ENCODE measurements at places on chromosomes 3 and 15.
A peak's percentile ranks its signal among the peaks of the same experiment; 100 is the strongest.

DNA sequence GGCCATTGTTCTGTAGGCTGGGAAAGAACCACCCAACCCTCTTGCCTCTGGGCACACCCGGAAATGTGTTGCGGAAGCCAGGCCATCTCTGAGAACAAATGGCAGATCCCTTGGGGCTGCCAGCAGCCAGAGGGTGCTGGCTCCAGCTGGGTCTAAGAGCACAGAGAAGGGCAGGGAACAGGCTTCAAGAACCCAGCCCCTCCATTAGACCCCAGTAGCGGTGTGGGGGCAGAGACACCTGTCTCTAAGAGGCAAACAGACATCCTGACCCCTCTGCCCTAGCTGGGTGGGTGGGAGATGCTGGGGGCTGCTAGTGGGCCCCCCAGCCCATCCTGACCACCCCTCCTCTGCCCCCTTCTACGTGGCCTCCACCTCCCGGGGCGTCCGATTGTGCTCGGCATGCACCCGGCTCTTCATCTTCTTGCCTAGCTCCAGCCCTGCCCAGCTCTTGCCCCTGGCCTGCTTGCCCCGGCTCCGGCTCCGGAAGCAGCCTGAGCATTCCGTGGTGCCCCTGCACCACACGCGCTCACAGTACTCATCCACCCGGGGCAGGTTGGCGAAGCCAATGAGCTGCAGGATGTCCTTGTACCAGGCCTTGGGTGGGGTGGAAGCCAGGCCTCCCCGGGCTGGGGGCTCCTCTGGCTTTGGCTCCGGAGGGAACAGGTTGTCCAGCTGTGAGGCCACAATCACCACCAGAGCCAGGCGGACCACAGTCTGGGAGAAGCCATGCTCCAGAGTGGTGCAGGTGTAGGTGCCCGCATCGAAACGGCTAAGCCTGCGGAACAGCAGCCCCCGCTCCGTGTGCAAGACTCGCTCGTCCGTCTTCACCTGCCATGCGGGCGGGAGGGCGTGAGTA lies 9.4 kb downstream of the SEMA3G start:
- DNase-seq, result no peak
- H3K36me3 ChIP-seq, result no peaks in the 10 kb centered on the region
- H3K4me3 ChIP-seq, result no peak overlapping the region
- peaks cover 71% of the 10 kb centered on the region for H3K4me1 ChIP-seq
- no peaks in the 10 kb centered on the region for H3K27me3 ChIP-seq

GRCh38 chr3:146148468-146148931 lies 12.5 kb downstream of the PLOD2 start:
- H3K4me1 ChIP-seq, result peaks cover 24% of the 10 kb centered on the region
- no peak for DNase-seq
- H3K4me3 ChIP-seq, result no peak overlapping the region
- no peak overlapping the region for H3K27ac ChIP-seq
- no peaks in the 10 kb centered on the region for H3K36me3 ChIP-seq

GRCh38 chr3:42914771-42915515 lies 9.0 kb downstream of the ZNF662 start:
- no peak overlapping the region for H3K4me3 ChIP-seq
- H3K27me3 ChIP-seq, result no peaks in the 10 kb centered on the region
- H3K4me1 ChIP-seq, result no peaks in the 10 kb centered on the region
- no peak overlapping the region for H3K27ac ChIP-seq

DNA sequence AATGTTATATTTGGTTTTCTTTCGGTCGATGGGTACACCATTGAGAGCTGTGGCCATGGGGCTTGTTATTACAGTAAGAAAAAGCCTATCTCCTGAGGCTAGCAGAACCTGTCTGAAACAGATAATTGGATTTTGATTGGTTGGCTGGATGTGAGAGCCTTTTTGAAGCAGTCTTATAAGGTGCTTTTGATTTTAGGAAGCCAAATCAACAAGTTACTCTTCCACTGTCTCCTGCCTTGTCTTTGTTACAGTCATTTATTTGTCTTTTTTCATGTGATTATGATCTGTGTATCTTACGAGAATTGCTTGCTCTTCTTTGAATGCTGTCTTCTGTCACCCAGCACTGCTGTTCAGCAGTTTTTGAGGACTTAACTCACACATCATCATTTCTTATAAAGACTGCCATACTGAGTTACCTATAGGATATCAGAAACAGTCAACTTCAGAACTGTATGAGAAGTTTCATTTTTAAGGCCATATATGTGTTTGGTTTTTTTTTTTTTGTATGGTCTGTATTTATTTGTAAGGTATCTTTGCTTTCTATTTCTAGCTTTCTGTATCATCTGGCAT lies 51.1 kb downstream of the MEF2A start:
- H3K27ac ChIP-seq, result no peak overlapping the region
- no peaks in the 10 kb centered on the region for H3K36me3 ChIP-seq
- no peak for DNase-seq
- no peaks in the 10 kb centered on the region for H3K27me3 ChIP-seq

DNA sequence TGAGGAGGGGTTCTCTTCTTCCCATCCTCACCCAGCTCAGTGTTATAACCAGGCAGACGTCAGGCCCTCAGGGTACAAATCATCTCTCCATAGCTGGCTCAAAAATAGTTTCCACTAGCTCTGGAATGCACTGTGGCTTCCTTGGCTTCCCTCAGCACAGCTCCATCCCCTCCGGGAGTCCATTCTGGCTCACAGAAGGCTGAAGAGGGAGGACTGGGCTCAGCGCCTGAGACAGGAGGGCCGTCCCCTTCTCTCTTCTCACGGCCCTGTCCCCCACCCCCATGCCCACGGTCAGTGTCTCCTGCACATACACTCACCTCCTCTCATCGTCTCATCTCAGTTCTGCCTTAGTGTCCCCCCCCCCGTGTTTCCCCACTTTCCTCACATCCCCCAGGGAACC lies 50.1 kb downstream of the UMPS start:
- peak; percentile 87 for DNase-seq
- peaks cover 76% of the 10 kb centered on the region for H3K4me1 ChIP-seq
- H3K4me3 ChIP-seq, result no peak overlapping the region
- no peaks in the 10 kb centered on the region for H3K27me3 ChIP-seq
- no peaks in the 10 kb centered on the region for H3K36me3 ChIP-seq

GRCh38 chr15:60520013-60520824 lies 41.3 kb upstream of the ICE2 start:
- H3K27me3 ChIP-seq, result no peaks in the 10 kb centered on the region
- no peak overlapping the region for H3K4me3 ChIP-seq
- no peak overlapping the region for H3K27ac ChIP-seq
- no peaks in the 10 kb centered on the region for H3K36me3 ChIP-seq
- peaks cover 12% of the 10 kb centered on the region for H3K4me1 ChIP-seq
- no peak for DNase-seq

DNA sequence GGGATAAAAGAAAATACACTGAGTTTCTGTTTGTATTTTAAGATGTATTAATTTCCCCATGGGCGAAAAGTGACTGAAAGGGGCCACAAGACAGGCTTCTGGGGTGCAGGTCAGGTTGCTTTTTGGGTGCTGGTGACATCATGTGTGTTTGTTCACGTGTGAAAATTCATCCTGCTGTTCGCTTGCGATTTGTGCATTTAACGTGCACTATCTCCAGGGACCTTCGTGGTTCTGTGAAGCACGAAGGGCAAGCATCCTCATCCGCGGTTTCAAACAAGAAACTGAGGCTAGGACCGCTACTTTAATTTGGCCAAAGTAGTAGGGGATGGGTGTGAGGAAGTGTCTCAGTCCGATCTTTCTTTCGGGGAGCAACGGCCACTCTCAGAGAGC lies 1.6 kb upstream of the SMAD6 start:
- H3K36me3 ChIP-seq, result no peaks in the 10 kb centered on the region
- no peak for DNase-seq
- peaks cover 21% of the 10 kb centered on the region for H3K4me1 ChIP-seq
- H3K27me3 ChIP-seq, result no peaks in the 10 kb centered on the region

GRCh38 chr3:194269610-194270145 lies 81.5 kb downstream of the CPN2 start:
- H3K36me3 ChIP-seq, result no peaks in the 10 kb centered on the region
- peak overlapping the region; percentile 92 for H3K27ac ChIP-seq
- peaks cover 85% of the 10 kb centered on the region for H3K4me1 ChIP-seq
- peak; percentile 93 for DNase-seq

- H3K4me3 ChIP-seq, result no peak overlapping the region
- DNase-seq, result no peak
- no peak overlapping the region for H3K27ac ChIP-seq
- no peaks in the 10 kb centered on the region for H3K36me3 ChIP-seq
- H3K27me3 ChIP-seq, result no peaks in the 10 kb centered on the region
Observed at GRCh38 chr3:62670351-62670750, 204.9 kb downstream of the CADPS start.

- no peak for DNase-seq
- no peaks in the 10 kb centered on the region for H3K36me3 ChIP-seq
- H3K27ac ChIP-seq, result no peak overlapping the region
- no peaks in the 10 kb centered on the region for H3K4me1 ChIP-seq
Observed at GRCh38 chr15:61380270-61380669, 151.2 kb upstream of the RORA start.

DNA sequence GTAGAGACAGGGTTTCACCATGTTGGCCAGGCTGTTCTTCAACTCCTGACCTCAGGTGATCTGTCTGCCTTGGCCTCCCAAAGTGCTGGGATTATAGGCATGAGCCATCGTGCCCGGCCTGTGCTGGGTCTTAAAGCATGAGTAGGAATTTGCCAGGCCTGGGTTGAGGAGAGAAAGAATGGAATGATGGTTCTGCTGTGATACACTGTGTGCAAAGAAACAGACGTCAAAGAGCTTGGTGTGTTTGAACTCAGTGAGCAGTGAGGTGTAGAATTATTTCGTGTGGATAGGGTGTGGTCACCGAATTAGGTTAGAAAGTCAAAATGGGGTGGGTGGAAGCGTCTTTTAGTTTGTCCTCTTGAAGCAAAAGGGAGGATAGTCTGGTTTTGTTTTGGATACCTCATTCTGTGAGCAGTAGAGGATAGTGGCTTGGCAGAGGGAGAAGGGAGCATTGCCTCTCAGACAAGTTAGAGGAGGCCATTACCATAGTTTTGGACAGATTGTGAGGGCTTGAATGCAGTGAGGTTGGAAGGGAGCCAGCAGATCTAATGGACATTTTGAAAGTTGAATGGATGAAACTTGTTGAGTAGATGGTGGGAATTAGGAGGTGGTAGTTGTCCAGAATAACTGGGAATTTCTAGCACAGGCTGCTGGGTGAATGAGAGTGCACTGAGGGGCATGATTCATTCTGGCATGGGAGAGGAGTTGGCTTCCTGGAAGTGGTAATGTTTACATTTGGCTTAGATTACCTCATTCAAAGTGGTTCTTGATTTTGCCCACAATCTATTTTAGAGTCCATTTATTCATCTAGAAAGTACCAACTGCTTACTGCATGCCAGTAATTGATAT lies 27.2 kb downstream of the AKAP13 start:
- no peak for DNase-seq
- no peak overlapping the region for H3K4me3 ChIP-seq
- H3K27me3 ChIP-seq, result no peaks in the 10 kb centered on the region
- no peak overlapping the region for H3K27ac ChIP-seq
- H3K4me1 ChIP-seq, result peaks cover 84% of the 10 kb centered on the region
- H3K36me3 ChIP-seq, result no peaks in the 10 kb centered on the region

DNA sequence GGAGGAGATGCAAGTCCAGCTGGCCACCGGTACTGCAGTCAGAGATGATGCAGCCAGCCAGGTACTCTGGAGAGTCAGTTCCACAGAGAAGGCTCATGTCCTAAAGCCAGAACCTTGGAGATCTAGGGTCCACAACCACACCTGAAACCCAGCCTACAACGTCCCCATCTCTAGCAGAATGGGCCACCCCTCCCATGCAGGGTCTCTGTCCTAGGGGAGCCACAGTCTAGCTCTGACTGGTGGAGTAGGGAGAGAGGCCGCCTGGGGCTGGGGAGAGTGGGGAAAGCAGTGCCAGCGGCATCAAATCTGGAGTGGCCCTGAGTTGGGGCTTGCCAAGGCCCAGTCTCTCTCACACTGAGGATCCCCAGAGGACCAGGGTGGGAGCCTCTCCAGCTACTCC lies 43.5 kb downstream of the PTH1R start:
- no peak for DNase-seq
- H3K4me1 ChIP-seq, result peaks cover 17% of the 10 kb centered on the region
- H3K36me3 ChIP-seq, result peaks cover 4% of the 10 kb centered on the region

GRCh38 chr15:100355342-100355741 lies 13.6 kb upstream of the ADAMTS17 start:
- no peak overlapping the region for H3K4me3 ChIP-seq
- H3K36me3 ChIP-seq, result no peaks in the 10 kb centered on the region
- no peak overlapping the region for H3K27ac ChIP-seq
- DNase-seq, result no peak

DNA sequence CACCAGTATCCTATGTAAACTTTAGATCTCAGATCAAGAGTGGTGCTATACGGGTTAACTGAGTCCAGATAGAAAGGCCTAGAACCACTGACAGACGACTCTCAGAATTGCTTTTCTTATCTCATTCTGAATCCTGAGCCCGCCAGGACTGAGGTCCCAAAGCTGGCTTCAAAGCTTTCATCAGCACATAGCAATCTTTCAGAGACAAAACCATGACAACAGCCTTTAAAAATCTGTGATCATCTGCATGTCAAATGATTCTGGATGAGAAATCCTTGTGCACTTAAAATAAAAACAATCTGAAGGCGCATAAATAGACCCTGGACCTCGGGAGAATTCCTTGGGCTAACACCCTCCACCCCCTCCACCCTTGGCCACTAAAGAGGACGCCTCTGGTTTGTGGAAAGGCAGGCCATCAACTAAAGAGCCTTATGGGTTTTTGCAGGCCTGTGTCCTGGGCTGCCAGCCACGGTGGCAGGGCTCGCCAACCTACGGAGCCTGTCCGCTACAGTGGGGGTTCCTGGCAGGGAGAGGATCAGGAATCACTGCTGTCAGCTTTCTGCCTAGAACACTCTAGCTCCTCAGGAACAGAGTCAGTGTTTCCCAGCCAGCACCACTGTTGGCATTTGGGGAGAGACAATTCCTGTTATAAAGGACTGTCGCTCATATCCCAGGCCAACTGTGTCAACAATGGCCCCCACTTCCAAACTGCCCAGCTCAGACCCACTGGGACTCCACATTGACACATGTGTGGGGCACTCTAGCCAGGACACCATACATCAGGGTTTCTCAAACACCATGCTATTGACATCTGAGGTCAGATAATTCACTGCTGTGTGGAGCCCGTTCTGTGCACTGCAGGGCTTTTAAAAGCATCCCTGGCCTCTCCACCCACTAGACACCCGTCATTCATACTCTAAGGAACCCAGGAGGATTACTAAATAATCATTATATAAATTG lies 20.2 kb downstream of the TLE3 start:
- H3K36me3 ChIP-seq, result peaks cover 26% of the 10 kb centered on the region
- no peak overlapping the region for H3K27ac ChIP-seq
- H3K4me3 ChIP-seq, result no peak overlapping the region
- H3K27me3 ChIP-seq, result no peaks in the 10 kb centered on the region
- peaks cover 40% of the 10 kb centered on the region for H3K4me1 ChIP-seq

- no peak overlapping the region for H3K27ac ChIP-seq
- no peaks in the 10 kb centered on the region for H3K27me3 ChIP-seq
- H3K36me3 ChIP-seq, result no peaks in the 10 kb centered on the region
- no peak for DNase-seq
- H3K4me1 ChIP-seq, result no peaks in the 10 kb centered on the region
Observed at GRCh38 chr15:94882071-94882712, 650.8 kb downstream of the MCTP2 start.

DNA sequence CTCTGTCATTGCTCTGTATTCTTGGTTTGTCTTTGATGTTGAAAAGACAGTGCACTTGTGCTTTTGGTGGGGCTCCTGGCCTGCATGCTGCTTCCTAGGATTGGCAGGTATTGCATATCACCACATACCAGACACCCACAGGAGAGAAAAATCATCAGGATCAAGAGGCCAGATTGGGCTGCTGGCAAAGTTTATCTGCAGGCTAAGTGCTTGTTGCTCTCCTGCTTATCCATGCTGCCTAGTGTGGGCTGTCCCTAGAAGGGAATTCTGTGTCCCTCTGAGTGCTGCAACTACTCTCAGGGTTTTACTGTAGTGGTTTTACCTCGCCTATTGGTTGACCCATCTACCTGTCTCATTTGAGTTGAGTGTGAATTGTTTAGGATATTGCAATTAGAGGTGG lies 833 bp upstream of the SLC22A13 start:
- no peak for DNase-seq
- H3K4me3 ChIP-seq, result no peak overlapping the region
- peaks cover 8% of the 10 kb centered on the region for H3K36me3 ChIP-seq
- no peak overlapping the region for H3K27ac ChIP-seq

Data from heart right ventricle (tissue), 16 donors.